Smooth muscle cell of the coronary artery (primary cell): ENCODE measurements at places on chromosomes 5 and 9. TPM values are rescaled to one million over a fixed set of nuclear protein-coding genes. Genes with fewer than 3 reads are reported as not detected.

Gene NPDC1
- 9.5 and 11.6 TPM in 2 replicates for total RNA-seq

Gene KLHL3
- total RNA-seq, result 1.3 and 3.4 TPM in 2 replicates

Gene BAAT
- not detected in 2 replicates for total RNA-seq

Gene TXN
- total RNA-seq, result 271 and 415 TPM in 2 replicates

Gene SPOCK1
- total RNA-seq, result 273 and 727 TPM in 2 replicates

Gene ROPN1L
- 0.15 TPM in 1 of 2 replicates, not detected in the other for total RNA-seq

Gene ASTN2
- 7.1 and 24.5 TPM in 2 replicates for total RNA-seq

Gene DAPK1
- 26.4 and 43.5 TPM in 2 replicates for total RNA-seq

Gene ECM2
- 4.4 and 17.3 TPM in 2 replicates for total RNA-seq

Gene RANBP17
- total RNA-seq, result 2.7 and 6.2 TPM in 2 replicates

Gene INSL6
- total RNA-seq, result not detected in 2 replicates

Gene SLCO4C1
- total RNA-seq, result not detected in 2 replicates

Gene PTGR1
- total RNA-seq, result 37.2 and 52.6 TPM in 2 replicates

Gene USP20
- total RNA-seq, result 8.3 and 20.1 TPM in 2 replicates

Gene IL9
- total RNA-seq, result not detected in 2 replicates

Gene SLC6A7
- not detected in 2 replicates for total RNA-seq

Gene IRX4
- total RNA-seq, result not detected in 2 replicates

Gene RPS14
- 4,222 and 6,128 TPM in 2 replicates for total RNA-seq

Gene DMRT3
- total RNA-seq, result not detected in 2 replicates

Gene PDZD2
- total RNA-seq, result 0.23 TPM in 1 of 2 replicates, not detected in the other

Gene ANKRD33B
- 3.1 and 5.5 TPM in 2 replicates for total RNA-seq

Gene SUSD3
- total RNA-seq, result 0.12 and 0.23 TPM in 2 replicates

Gene PPP1R26
- total RNA-seq, result 7.4 and 12.7 TPM in 2 replicates

Gene FAM114A2
- 26.3 and 48.3 TPM in 2 replicates for total RNA-seq

Gene RMRP
- 21,628 and 54,922 TPM in 2 replicates for total RNA-seq

Gene SPATA31C1
- total RNA-seq, result not detected in 2 replicates

Gene CKMT2
- 2.5 and 12.8 TPM in 2 replicates for total RNA-seq

Gene FOXD4L6
- total RNA-seq, result under 0.01 and 0.08 TPM in 2 replicates

Gene PDLIM4
- total RNA-seq, result 17.3 and 34.6 TPM in 2 replicates

Gene CCL19
- not detected in 2 replicates for total RNA-seq

Gene TRIM41
- total RNA-seq, result 13.8 and 26.0 TPM in 2 replicates

Gene SPATA31A3
- not detected in 2 replicates for total RNA-seq

Gene LCN9
- not detected in 2 replicates for total RNA-seq

Gene RLN2
- total RNA-seq, result not detected in 2 replicates

Gene CTXN3
- not detected in 2 replicates for total RNA-seq

Gene REXO4
- total RNA-seq, result 17.4 and 27.3 TPM in 2 replicates
